MCF 10A (cell line): ENCODE measurements at places on chromosomes 13 and 19. TPM values are rescaled to one million over a fixed set of nuclear protein-coding genes. Genes with fewer than 3 reads are reported as not detected.

ANKRD24 gene
- 1.2 and 2.9 TPM in 2 replicates for total RNA-seq

S1PR2 gene
- total RNA-seq, result 0.64 and 0.89 TPM in 2 replicates

GRCh38 chr13:24233351-24233901, 72.9 kb downstream of the SPATA13 start:
- DNase-seq, result no peak
- H3K27ac ChIP-seq, result no peak overlapping the region
- H3K27me3 ChIP-seq, result no peaks in the 10 kb centered on the region
- no peaks in the 10 kb centered on the region for H3K4me1 ChIP-seq
- no peaks in the 10 kb centered on the region for H3K36me3 ChIP-seq

GRCh38 chr13:24563087-24563486, 50.5 kb upstream of the PARP4 start:
- H3K4me3 ChIP-seq, result no peak overlapping the region
- H3K4me1 ChIP-seq, result no peaks in the 10 kb centered on the region
- peaks cover 16% of the 10 kb centered on the region for H3K27me3 ChIP-seq
- no peak overlapping the region for H3K27ac ChIP-seq
- no peak for DNase-seq

SEMA6B gene
- 0.20 and 0.54 TPM in 2 replicates for total RNA-seq

DNA sequence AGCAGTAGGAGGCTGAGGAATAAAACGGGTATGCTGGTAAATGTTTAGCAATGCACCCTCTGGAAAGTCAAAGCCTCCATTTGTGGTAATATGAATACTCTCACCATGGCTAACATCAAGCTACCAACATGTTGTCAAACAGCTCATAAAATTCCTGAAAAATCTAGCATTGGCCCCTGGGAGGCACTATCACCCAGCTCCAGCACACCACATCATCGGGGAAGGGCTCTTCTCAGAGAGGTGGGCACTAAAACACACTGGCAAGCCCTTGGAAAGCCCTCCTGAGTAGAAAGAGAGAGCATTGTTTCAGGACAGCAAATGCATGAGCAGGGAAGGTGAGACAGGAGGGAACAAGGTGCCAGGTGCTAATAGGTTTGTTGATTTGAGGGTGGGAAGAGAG, 53.9 kb upstream of the FLT1 start:
- no peaks in the 10 kb centered on the region for H3K4me1 ChIP-seq
- no peak overlapping the region for H3K27ac ChIP-seq
- no peak for DNase-seq
- no peaks in the 10 kb centered on the region for H3K36me3 ChIP-seq
- no peak overlapping the region for H3K4me3 ChIP-seq
